ENCODE measurements at places on chromosomes 3 and 15.
A peak's percentile ranks its signal among the peaks of the same experiment; 100 is the strongest.

DNA sequence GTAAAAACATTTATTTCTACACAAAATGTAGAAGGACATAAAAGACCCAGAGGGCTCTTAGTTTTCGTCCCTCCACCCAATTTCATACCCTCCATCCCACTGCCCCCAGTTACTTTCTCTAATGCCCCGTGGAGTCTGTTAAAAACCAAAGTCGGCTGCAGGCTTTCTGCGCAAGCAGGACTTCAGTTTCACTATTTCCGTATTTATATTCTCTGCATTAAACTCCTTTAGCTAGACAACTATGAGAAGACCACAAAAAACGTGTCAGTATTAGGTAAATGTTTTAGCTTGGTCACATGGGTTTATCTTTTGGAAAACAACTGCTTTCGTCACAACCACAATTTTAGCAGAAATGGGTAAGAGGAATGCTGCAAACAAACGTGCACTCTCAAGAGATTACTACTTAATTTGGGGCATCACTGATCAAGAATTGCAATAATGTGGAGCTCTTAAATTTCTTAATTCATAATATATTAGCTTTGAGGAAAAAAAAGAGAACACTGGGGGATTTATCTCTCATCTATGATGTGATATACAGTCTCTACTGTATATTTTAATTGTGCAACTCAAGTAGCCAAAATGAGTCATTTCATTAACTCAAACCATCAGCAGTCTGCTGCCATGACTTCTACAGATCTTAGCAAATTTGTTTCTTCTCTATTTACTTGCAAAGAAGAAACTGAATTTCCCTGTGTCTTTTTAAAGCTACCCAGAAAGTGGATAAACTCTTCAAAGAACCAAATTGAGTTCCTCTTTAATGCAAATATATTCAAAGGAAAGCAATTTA lies 740 bp upstream of the NSMCE3 start:
- DNase-seq: no peak

GRCh38 chr3:143041903-143042302 lies 40.5 kb downstream of the U2SURP start:
- no peak for DNase-seq

- DNase-seq: no peak
These were observed 10.0 kb upstream of the INO80 start for GRCh38 chr15:41125931-41126642.

DNA sequence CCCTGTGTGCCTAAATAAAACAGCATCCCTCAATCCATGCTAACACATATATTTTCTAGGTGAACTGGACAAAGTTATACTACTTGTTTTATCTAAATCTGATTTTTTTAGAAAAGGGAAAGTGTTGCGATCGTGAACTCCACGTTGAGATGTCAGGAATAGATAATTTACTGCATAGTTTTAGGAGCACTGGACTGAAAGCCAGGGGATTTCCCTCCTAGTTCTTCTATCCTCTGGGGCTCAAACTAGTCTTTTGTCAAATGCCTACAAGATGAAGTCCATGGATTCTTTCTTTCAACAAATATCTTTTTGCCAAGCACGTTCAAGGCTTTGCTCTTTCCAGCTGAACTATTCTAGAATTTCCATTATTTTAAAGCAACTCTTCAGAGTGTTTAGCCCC lies 617 bp upstream of the HPS3 start:
- no peak for DNase-seq

DNA sequence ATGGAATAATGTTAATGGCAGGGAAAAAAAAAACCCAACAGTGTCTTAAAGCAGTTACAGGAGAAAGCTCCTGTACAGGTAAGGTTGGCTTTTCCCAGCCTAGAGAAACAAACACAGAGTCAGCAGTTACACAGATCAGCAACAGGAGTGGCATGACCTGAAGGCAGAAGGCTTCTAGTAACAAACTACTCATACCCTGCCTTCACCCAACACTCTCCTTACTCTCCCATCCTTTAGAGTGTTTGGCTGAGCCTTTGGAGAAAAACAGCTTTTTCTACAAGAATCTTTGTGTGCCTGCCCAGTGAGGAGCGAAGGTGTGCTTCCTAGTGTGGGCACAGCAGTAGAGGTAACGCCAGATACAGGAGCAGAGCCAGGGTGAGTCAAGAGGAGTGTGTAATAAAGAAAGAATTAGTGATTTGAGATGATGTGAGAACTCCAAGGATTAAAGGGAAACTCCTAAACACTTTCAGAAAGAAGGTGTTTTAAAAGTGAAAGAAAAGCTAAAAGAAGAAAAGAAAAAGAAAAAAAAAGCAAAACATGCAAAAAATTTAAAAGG lies 152.7 kb downstream of the POLR2M start:
- DNase-seq: no peak

GRCh38 chr3:95036526-95037021 lies 973.7 kb downstream of the NSUN3 start:
- DNase-seq: no peak

DNA sequence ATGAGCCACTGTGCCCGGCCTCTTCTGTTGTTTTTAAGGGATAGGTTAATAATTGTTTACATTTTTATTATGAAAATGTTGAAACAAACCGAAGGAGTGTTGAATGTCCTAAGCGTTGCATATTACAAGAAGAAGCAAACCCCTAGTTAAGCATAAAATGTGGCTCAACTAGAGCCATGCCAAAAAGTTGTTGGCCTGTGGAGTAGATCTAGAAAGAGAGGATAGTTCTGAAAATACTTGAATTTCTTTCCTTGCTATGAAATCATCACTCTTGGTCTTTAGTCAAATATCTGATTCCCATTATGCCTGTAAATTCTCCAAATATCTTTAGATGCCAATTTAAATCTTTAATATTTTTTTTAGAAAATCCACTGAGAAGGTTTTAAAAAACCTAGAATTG lies 12.8 kb downstream of the RBP2 start:
- no peak for DNase-seq

DNA sequence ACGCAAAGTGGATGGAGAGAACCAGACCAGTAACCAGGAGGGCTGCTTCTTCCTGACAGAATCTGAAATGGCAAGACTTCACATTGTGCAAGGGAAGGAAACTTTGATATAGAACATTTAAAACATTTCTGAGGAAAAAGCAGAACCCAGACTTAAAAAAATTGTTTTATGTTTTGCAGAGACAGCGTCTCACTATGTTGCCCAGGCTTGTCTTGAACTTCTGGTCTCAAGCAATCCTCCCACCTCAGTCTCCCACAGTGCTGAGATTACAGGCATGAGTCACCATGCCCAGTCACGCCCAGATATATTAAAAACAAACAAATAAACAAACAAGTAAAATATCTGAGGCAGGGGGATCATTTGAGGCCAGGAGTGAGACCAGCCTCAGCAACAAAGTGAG lies 46.2 kb downstream of the CRTAP start:
- DNase-seq: no peak

DNA sequence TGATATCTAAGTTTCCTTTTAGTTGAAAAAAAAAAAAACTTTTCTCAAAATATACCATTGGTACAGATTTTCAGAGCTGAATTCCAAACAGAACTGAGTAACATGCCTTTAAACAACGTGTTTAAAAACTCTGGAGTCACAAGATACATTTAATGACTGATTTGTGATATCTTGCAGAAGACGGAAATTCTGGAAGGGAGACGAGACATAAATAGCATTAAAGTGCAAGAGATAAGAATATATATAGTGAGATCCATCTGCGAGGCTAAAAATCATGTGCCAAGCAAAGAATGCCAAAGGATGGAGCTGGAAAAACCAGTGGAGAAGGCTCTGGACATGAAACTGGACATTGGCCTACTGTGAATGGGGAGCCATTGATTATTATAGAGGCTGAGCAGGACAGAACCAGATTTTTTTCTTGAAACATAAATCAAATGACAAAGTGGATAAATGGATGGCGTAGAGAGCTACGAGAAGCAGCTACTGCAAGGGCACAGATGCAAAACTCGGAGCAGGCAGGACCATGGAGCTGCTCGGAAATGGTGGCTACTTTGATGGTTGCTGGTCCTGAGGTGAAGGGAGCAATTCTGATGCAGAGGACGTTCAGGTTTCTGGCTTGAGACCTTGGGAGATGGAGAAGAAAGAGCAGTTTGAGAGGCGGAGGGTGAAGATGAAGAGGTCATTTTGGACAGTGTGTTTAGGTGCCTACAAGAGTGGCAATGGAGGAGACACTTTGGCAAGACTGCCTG lies 88.8 kb downstream of the CPN2 start:
- no peak for DNase-seq

DNA sequence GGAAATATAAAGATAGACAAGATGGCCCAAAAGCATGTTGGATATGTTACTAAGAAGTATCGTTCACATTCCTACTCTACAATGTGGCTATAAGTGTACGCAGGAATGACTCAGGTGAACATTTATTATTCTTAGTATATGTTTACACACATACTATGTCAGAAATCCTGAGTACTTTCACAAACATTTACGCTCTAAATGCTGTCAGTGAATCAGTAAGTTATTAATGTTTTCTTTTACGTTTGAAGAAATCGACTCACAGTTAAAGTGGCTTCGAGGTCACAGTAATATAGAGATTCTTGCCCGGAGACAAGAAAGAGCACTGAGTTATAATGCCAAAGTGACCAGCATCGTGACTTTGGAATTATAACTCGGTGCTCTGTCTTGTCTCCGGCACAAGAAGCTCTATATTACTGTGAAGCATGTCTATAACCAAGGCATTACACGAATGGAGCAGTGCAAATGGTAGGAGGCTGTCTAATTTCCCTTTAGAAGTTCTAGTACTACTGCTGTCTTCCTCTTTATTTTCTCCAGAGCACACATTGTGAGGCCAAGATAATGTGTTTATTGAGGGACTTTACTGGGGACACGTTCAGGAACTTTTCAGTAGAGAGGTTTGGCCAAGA lies 61.8 kb upstream of the P3H2 start:
- DNase-seq: no peak

- no peak for DNase-seq
These were observed 82.6 kb upstream of the MYZAP start for GRCh38 chr15:57509126-57509525.

GRCh38 chr15:89329329-89330084 lies 5.1 kb downstream of the POLG start:
- no peak for DNase-seq

DNA sequence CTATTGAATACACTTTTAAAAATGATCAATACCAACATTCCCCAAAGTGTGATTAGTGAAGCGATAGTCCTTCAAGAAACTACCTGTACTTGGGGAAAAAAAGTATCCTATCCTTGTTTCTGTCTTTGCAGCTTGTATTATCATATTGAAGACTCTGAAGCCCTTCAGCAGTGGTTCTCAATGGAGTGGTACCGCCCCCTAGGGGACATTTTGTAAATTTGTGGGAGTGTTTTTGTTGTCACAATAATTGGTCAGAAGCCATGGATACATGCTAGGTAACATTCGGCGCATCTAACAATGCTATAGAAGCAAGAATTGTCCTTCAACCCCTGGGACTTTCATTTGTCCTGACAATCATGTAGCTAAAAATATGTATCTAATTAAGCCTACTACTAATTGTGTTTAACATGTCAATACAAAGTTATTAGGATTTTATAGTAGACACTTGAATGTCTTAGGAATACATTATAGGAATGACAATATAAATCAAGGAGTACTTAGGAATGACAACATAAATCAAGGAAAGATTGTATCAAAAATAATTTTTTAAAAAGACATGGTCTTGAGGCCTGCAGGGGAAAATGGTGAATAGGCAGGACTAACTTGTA lies 53.7 kb downstream of the NMD3 start:
- peak; percentile 67 for DNase-seq

- no peak for DNase-seq
These were observed 102.0 kb downstream of the IGF2BP2 start for GRCh38 chr3:185722881-185723280.

- DNase-seq: no peak
These were observed 167.7 kb downstream of the NEK10 start for GRCh38 chr3:27201492-27201891.

- DNase-seq: peak; percentile 91
These were observed 16.3 kb downstream of the BMF start for GRCh38 chr15:40092256-40092978.

DNA sequence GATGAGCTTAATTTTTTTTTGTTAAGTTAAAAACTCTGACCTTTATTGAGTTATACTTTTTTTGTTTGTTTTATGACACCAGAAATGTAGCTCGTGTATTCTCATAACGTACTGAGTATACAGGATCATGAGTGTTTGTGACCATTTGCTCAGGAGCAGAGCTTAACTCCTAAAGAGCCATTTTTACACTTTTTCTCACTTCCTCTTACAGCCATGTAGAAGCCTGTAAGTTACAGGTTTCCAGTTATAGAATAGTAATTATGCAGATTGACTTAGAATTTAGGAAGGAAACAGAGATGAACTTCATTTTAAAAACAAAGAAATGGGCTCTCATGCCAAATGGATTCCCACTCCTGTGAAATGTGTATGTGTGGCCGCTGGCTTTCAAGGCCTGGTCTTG lies 151.7 kb downstream of the MCTP2 start:
- no peak for DNase-seq

- no peak for DNase-seq
These were observed 126.0 kb upstream of the DPH6 start for GRCh38 chr15:35671981-35672380.

DNA sequence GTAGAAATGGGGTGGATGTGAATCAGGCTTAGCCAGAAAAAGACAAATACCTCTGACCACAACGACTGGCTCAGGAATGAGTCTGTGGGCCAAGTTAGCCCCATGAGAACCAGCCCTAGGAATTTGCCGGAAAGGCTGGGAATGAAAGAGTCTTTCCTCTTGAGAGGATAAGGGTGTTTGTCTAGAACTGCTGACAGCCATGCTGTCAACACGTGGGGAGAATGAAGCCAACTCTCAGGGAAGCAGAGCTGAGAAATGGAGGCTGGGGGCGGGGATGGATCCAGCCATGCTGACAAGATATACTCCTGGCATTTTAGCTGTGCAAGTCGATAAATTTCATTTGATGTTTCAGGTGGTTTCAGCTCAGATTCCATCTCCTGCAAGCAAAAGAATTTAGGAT lies 10.6 kb upstream of the SLC6A1 start:
- DNase-seq: no peak

GRCh38 chr15:59242649-59243048 lies 36.0 kb downstream of the LDHAL6B start:
- no peak for DNase-seq

DNA sequence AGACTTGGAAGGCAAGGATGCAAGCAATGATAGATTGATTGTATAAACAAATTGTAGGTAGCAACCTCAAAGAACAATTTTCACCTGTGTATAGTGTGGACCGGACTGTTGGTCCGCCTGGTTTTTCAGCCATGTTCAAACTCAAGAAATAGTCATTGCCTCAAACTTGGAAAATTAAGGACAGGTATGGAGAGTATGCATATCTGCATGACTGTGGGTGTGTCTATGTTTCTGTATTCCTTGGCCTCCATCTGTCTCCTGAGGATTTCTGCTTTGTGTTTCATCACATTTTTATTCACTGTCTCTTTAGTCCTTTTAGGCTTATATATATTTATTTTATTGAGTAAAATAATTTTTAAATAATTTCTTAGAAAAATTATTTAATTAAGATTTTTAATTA lies 53.9 kb upstream of the RASA2 start:
- DNase-seq: no peak

DNA sequence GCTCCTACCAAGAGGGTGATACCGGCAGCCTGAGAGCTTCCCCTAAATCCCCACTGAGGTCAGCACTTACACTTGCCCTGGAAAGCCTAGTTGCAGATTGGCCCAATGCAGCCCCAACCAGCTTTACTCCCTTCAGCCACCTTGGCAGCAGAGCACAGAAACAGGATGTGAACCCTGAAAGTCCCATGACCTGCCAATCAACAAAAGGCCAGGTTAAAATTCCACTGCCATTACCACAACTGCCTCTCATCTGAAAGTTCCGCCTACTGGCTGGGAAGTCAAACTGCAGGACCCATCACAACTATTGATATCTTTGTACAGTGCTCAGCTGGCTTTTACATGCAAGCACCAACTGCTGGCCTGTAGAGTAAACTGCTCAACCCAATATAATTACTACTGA lies 156.2 kb downstream of the ZMAT3 start:
- DNase-seq: no peak
